Adrenal gland (tissue), 19 donors: ENCODE measurements at places on chromosomes 11 and 22. TPM values are rescaled to one million over a fixed set of nuclear protein-coding genes. Genes with fewer than 3 reads are reported as not detected.

The NRGN gene
- 3.5 TPM for total RNA-seq

The FAT3 gene
- total RNA-seq: 0.18 TPM

The ZNF74 gene
- total RNA-seq: 13.3 TPM

The MRGPRE gene
- not detected for total RNA-seq

The ZFPL1 gene
- 45.4 TPM for total RNA-seq

The ARVCF gene
- 29.4 TPM for total RNA-seq

DNA sequence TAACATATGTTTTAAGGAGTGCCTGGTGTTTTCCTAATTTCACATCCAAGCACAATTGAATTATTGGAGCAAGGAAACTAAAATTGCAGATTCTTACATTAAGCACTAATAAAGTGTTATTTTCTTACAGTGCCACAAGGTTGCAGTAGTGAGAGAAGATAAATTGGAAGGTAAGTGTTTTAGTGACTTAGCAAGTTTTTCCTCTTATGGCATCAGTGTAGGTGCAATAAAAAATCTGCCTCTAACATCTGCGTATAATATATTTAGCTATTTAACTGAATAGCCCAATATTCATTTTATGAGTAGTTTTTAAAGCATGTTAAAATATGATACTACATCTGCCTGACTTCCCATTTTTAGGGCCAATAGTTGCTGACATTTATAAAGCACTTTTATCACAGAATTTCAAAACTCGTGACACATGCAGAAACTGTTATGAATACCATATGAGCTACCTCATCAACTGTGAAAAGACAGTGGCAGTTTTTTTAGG is 19.0 kb downstream of the POLD3 start:
- no peak for DNase-seq

- peak; percentile 68 for DNase-seq
Observed at GRCh38 chr11:10858439-10859325, 829 bp upstream of the ZBED5 start.

- no peak for DNase-seq
Observed at GRCh38 chr11:1923201-1923956, 3.9 kb downstream of the TNNT3 start.

DNA sequence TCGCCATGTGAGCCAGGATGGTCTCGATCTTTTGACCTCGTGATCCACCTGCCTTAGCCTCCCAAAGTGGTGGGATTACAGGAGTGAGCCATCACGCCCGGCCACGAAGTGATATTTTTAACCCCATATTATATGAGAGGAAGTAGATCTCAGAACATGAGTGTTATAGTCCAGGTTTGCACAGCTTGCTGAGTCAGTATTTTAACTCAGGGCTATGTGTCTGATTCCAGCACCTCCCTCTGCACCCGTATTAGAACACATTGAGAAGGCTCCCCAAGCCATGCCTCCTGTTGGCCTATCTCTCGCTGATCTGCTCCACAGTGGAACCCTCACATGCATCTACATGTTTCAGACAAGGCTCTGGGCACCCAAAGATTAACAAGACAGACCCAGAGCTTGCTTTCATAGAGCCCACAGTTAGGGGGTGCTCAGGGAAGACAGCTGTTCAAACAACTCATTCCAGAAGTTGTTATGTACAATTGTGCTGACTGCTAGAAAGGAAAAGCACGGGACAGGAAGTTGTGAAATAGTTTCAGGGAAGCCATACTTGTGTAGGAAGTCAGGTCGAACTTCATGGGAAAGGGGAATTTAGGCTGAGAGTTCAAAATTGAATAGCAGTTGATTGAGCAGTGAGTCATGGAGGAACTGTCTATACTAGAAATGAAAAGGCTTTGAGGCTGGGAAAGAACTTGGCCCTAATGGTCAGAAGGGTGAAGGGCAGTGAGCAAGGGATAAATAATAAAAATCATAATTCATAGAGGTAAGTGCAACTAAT is 49.3 kb upstream of the CLPB start:
- DNase-seq: peak; percentile 45

- no peak for DNase-seq
Observed at GRCh38 chr11:45543808-45544422, 121.5 kb downstream of the CHST1 start.

- DNase-seq: no peak
Observed at GRCh38 chr11:97611345-97611744, 1221.5 kb downstream of the JRKL start.

DNA sequence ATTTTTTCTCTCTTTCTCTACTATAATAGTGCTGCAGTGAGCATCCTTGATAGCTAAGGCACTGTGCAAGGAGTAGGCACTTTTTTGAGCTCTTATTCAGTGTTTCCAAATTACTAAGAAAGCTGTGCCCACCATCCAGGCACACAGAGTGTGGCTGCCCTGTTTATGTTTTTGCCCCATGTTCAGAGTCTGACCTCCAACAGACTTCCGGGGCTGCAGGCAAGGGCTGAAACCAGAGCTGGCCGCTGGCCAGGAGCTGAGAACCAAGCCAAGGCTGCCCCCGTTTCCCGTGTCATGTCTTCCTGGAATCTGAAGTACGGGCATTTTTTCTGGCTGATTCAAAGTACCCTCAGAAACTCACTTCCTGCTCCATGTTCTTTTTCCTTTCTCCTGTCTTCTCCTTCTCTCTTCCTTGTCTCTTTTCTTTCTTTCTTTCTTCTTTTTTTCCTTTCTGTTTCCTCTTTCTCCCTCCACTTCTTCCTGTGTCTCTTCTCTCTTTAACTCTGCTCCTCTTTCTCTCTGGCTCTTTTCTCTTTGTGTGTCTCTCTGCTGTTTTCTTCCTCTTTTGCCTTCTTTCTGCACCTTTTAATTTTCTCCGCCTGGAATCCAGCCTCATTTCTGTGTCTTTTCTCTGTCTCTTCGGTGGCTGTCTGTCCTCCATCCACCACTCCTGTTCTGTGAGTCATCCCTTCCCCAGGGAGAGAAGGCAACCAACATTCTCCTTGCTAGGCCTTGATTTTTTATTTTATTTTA is 17.0 kb upstream of the KCTD14 start:
- peak; percentile 89 for DNase-seq

GRCh38 chr11:66973956-66974580 is 1.0 kb upstream of the C11orf86 start:
- DNase-seq: peak; percentile 56

DNA sequence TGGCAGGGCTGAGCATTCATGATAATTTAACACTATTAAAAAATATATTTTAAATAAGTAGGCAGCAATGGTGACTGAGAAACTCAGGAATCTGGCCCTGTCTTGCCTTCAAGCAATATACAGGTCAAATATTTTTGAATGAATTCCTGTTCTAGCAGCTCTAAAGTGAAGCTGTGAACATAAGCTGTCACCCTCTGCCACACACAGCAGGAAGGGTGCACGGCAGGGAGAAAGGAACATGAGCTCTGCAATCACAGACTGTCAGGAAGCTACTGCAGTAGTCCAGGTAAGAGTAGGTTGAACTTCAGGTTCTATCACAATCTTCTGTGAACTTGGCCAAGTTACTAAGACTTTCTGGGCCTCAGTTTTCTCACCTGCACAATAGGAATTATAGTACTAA is 114.8 kb downstream of the SERGEF start:
- no peak for DNase-seq

DNA sequence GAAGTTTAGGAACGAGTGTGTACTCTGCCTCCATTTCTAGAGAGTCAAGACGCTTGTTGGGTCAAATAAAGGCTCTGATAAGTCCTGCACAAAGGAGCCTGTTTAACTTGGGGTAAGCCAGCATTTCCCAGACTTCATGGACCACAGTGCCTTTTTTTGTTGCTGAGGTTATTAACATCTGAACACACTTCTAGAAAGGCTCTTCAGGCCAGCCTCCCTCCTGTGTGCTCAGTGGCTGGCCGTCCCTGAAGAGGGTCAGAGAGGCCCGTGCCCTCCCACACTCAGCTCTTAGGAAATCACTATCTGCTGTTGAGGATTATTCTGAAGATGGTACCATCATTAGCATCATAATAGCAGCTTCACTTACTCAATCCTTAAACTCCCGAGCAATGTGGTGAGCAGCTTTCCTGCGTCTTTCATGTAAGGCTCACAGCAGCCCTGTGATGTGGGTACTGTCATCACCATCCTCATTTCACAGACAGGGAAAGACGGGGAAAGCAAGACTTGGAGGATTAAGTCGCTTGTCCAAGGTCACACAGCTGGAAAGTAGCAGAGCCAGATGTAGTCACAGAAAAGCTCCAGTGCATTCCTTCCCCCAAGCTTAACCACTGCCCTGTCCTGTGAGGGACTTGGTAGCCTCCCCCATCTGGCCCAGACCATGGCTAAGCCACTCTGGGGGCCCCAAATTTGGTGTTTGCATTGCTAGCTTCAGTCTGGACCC is 71.3 kb downstream of the TSPAN18 start:
- DNase-seq: no peak

DNA sequence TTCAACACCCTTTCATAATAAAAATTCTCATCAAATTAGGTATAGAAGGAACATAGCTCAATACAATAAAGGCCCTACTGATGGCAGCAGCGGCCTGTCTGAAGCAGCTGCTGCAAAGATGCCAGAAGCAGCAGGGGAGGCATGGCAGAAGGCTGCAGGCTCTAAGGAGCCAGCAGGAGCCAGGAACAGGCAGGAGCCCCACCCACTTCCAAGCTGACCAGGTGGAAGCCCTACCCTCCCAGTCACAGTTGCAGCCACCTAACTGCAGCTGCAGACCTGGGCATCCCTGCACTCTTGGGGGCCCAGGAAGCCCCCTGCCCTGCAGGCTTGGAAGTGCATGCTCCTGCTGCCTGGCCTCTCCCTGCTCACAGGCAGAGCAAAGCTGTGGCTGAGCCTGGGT is 18.2 kb upstream of the OR6A2 start:
- no peak for DNase-seq

GRCh38 chr22:39940757-39941305 is 19.4 kb upstream of the TMA7B start:
- DNase-seq: no peak

DNA sequence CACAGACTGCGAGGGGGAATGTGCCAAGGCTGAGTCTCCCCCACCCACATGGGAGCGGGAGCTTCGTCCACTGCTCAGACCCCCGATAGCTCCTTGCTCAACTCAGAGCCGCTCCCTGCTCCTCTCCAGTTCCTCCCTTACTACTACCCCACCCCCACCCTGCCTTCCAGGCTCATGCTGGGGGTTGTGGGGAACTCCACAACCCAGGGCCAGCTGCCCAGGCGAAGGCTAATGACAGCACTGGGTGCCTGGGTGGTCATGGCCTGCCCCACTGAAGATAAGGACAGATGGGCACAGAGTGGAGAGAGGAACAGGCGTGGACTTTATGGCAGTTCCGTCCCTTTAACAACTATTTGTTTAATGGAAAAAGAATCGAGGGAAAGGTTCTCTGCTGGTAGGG is 73.7 kb downstream of the PDE2A start:
- DNase-seq: no peak

GRCh38 chr11:1879941-1880720 is 11.6 kb downstream of the PRR33 start:
- DNase-seq: peak; percentile 77

GRCh38 chr11:44973632-44974401 is 23.1 kb upstream of the TP53I11 start:
- no peak for DNase-seq

DNA sequence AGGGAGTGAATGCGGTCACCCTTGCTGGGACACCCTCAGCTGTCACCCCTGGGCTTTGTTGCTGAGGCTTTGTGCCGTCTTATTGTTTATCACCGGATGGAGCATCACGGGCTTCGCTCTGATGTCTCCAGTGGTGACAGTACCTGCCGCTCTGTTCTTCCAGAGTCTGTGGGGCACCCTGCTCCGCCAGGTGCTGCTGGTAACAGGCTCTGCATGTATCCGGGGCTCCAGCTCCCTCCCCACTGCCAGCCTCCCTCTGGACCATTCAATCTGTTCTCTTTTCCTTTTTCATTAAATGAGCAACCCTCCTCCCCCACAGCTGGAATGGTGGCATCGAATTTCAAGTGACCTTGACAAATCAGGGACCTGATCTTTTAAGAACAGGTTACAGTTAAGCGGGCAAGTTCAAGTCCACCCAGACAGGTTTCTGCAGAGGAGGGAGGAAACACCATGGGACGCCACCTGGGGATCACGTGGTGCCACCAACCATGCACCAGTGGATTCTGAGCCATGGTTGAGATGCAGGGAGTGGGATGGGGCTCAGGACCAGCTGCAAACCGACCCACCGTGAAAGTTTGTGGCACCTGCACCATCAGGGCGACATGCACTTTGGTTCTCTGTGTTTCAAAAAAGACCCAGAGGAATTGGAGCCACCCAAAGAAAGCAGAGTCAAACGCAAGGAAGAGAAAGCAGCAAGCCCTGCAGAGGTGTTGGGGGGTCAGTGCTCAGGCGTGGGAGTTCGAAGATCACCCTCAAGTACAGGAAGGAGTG is 89.3 kb downstream of the BCR start:
- no peak for DNase-seq

GRCh38 chr11:47565340-47566148 is at the start of gene PTPMT1:
Gene PTPMT1 (plus strand): TSS chr11:47565599. CDS start chr11:47565623, 24 bp downstream.
- DNase-seq: peak; percentile 82

DNA sequence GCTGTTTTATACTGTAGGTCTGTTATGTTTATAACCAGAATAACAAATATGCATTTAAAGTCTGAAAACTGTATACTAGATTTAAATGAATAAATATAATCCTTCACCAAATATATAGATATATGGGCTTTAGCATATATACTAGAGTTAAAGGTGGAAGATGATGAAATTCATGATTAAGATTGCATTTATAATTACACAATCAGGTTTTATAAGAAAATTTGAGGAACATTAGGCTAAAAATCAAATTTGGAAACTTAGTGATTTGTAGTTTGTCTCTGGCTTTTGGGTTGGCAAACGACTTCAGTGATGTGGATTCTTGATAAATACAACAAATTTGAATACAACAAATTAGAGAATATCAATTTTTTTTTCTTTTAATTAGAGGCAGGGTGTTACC is 10.0 kb downstream of the BCL2L13 start:
- DNase-seq: no peak

DNA sequence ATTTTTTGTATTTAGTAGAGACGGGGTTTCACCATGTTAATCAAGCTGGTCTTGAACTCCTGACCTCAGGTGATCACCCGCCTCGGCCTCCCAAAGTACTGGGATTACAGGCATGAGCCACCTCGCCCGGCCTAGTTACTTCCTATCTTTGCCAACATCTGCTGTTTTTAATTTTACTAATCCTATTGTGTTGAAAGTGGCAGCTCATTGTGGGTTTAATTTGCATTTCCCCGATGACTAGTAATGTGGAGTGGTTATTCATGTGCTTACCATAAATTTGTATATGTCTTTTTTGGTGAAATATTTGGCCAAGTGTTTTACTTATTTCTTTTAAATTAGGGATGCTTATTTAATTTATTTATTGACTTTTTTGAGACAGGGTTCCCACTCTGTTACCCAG is 74.2 kb upstream of the SLC25A18 start:
- DNase-seq: no peak

GRCh38 chr11:133927690-133928627 is 28.8 kb downstream of the IGSF9B start:
- peak; percentile 88 for DNase-seq
